Activated T-cell treated with anti-CD3 and anti-CD28 coated beads for 1 hour (primary cell): ENCODE measurements at places on chromosomes 7 and 10.

GRCh38 chr7:1537535-1538412 is 7.3 kb downstream of the MAFK start:
- no peak for DNase-seq

DNA sequence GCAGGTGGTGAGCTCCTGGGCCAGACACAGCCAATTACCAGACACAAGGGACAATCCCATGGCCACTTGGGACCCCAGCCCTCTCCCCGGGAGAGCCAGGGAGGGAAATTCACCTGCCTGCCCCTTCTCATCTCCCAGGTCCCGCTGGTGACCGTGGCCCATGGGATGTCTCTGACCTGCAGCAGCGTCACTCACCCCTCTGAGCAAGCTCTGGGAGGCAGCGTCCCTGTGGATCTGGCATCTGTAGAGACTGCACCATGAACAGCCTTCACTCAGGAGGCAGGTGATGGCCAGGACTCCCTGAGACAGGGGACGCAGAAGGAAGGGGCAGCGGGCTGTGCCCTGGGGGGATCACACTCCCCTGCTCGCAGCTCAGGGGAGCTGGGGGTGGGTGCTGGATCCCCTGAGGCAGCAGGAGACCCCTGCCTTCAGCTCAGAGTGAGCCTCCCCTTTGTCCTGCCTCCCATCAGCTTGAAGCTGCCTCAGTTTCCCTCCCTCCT is 90.8 kb downstream of the FOXL3 start:
- no peak for DNase-seq

- DNase-seq: no peak
These were observed 36.2 kb upstream of the NCAPG2 start for GRCh38 chr7:158740657-158741293.

DNA sequence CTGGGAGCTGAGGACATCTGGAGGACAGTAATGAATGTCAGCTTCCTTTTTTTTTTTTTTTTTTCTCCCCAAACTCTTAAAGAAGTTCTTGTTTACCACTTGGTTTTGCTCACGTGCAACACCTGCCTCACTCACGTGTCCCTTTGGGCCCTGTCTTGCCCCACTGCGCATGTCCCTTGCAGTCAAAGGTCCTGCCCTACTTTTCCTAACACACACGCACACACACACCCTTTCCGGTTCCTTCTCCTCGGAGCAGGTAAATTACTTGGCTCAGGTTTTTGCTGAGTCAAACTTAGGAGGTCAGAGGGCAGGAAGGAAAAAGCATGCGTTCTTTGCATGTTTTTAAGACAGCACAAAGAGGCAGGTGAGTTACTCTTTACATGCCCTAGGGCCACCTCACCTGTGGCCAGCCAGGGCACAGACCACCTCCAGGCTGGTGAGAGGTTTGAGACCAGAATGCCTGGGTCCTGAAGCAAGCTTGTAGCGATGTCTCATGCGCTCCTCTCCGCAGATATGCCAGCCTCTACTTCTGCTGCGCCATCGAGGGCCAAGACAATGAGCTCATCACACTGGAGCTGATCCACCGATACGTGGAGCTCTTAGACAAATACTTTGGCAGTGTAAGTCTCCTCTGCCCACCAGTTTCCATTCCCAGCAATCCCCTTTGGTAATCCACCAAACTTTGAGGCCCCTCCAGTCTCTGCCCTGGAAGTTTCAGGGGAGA is 2.8 kb downstream of the AP1S1 start:
- DNase-seq: no peak

- no peak for DNase-seq
These were observed 30.8 kb downstream of the SLC16A9 start for GRCh38 chr10:59678884-59679301.

GRCh38 chr7:121576148-121576917 is 180.2 kb upstream of the FAM3C start:
- DNase-seq: no peak

DNA sequence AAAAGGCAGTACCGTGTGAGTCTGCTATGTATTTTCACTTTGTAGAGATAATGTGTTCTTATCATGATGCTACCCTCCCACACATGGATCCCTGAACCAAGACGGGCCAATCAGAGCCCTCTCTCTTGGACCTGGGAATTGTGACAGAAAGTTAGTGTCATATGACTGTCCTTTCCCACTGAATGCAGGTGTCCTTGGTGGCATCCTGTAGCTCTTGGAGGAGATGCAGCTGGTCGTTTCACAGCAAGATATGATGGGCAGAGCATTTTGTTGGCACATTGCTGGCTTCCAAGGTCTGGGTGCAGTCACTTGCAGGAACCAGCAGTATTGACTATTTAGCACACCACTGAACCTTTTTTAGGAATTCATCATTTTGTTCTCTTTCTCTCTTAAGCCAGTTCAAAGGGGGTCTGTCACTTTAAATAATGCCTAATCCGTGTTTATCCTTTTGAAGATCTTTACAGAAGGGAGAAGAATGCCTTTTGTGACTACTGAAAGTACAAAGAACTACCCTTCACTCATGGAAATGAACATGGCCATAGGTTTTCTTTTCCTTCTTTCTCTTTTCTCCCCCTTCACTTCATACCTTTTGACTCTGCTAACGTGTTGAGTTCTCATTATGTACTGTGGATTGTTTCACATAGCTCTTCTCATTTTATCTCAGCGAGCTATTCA is 125.1 kb downstream of the PLXDC2 start:
- DNase-seq: no peak

DNA sequence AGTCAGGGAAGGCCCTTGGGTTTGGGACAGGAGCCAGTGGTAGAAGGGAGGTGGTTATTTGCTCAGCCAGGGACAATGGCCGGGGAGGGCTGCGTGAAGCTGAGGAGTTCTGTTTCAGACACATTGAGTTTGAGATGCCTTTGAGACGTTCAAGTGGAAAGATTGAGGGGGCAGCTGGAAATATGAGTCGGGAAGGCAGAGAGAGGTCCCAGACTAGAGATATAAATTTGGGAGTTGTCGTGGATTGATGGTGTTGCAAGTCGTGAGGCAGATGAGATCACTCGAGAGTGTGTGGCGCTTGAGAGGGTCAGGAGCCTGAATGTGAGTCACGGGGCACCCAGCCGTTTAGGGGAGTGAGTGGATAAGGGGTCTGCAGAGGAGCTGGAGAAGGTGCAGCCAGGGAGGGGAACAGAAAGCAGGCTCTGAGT is 73.3 kb downstream of the ZMIZ1 start:
- no peak for DNase-seq

DNA sequence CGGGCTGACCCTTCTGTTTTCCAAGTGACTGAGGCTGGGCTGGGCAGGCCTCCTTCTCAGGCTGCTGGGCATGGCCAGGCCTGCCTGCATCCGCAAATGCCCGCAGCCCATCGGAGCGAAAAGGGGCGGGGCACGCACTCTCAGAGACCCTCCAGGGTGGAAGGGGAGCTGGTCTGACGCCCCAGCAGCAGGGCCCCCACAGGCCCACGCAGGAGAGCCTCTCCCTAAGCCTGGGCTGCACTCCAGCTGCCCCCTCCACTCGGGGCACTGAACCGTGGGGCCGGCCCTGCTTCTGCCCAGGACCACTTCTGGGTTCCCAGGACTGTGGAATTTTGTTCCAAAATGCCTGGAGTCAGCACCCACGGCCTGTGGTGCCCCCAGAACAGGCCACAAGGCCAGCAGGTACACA is 9.3 kb downstream of the ADAP1 start:
- no peak for DNase-seq

GRCh38 chr7:131606346-131607290 is 50.2 kb upstream of the PODXL start:
- no peak for DNase-seq

DNA sequence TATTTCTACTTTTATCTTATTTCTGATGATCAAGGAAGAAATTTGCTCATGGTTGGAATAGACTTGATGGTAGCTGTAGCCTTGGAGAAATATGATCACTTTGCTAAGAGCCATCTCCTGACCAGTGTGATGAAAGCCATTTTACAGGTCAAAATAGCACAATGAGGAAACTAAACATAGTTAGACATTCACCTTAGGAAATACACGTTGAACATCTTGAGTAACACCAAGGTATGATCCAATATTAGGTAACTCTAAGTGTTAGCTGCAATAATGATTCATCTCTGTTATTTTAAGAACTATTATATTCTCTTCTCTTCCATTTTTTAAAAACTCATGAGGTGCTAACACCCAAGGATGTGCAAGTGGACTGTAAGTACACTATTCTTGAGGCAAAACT is 328.0 kb downstream of the PLXDC2 start:
- no peak for DNase-seq

DNA sequence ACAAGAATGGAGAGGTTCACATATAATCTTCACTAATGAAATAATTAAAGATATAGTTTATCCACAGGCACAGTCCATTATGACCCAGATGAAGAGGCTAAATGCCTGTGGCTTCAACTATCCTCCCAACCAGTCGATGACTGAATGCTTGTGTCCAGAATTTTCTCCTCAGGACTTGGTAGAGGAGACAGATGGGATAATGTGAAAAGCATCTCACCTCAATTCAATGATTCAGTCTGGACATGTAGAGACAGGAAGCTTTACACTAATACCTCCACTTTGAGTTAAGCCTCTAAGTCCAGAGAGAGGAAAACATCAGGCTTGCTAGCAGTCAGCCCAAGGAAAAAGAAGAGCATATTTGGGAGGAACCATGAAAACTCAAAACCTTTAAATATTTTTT is 59.1 kb upstream of the COL1A2 start:
- DNase-seq: no peak

DNA sequence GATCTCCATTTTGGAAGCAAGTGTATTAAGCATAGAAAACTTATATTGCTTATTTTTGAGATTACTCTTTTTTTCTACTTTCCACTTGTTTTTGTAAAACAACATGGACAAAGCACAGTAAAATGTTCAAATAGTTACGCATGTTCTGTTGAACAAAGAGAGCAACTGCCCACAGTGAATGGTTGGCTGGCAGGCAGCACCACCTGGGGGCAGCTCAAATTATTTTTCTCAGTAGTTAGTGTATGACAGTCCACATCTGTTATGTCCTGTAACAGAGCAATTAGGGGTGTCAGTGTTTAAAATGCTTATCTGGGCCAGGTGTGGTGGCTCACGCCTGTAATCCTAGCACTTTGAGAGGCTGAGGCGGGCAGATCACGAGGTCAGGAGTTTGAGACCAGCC is 46.1 kb upstream of the CACUL1 start:
- no peak for DNase-seq
